Sigmoid colon (tissue), 7 donors: ENCODE measurements at places on chromosomes 3 and 15. TPM values are rescaled to one million over a fixed set of nuclear protein-coding genes. Genes with fewer than 3 reads are reported as not detected.
A peak's percentile ranks its signal among the peaks of the same experiment; 100 is the strongest.

GRCh38 chr15:83206526-83207008, 1.1 kb downstream of the HDGFL3 start:
- DNase-seq, result peak; percentile 62

GRCh38 chr15:58409861-58410260, 21.9 kb upstream of the LIPC start:
- DNase-seq, result no peak

DNA sequence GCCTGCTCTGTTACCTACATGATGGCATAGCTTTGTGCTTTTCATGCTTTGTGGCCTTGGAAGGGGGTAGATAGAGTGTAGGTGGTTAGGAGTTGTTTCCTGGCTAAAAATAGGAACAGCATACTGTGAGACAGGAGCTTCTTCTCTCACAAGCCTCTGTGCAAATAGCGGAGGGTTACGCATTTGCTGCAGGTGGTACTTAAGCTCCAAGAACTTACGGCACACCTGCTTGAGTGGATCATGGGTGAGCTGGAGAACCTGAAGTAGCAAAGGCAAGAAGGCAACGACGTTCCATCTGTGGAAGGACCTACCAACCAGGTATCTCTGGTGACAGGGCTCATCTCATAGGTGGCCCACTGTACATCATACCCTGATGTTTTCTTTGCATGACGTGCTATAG, 66.0 kb downstream of the ST6GAL1 start:
- no peak for DNase-seq

DNA sequence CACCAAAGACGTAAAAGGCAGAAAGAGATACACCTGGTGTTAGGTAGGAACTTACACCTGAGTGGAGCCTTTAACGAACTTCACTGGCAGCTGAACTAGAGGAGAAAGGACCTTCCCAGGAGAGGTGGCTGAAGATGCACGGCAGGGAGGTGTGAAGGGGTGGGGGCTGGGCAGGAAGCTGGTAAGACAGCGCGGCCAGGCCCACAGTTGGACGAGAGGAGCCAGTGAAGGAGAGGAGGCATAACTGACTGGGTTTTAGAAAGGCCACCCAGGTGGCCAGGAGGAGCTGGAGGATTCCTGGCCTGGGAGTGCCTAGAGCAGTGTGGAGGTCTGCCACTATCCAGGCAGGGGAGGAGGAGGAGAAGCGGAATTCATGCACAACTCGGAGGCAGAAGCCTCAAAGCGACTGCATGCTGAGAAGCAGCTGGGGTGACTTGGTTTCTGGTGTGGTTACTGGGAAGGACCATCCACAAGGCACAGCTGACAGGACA, 51.9 kb downstream of the SLC41A3 start:
- DNase-seq, result peak; percentile 9

- DNase-seq, result no peak
These were observed 88.8 kb upstream of the TBL1XR1 start for GRCh38 chr3:177286034-177286433.

GRCh38 chr3:134067531-134068161, 37.9 kb upstream of the SLCO2A1 start:
- no peak for DNase-seq

DNA sequence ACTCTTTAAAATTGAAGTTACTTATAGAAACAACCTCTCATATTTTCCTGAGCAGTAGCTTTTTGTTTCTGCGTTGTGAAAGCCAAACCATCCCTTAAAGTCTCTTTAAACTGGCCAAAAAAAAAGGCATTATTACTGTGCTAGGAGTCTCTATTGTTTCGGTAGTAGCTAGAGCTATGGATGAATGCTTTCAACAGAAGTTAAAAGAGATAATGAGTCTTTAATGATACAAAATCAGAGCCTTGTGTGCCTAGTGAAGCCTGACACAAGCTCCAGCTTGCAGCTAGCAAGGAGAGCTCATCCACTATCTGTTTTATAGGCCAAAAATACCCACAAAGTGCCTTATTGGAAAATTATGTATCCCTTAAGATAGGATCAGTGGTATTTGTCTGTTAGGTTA, 360.4 kb upstream of the CDIN1 start:
- DNase-seq, result no peak

GRCh38 chr3:147002721-147003120, 397.6 kb upstream of the PLSCR5 start:
- DNase-seq, result no peak

Gene ZNF385D
- total RNA-seq, result 4.3 TPM
